Activated CD4-positive, alpha-beta T cell treated with anti-CD3 and anti-CD28 coated beads for 4 hours (primary cell): ENCODE measurements at places on chromosomes 13 and 19.

DNA sequence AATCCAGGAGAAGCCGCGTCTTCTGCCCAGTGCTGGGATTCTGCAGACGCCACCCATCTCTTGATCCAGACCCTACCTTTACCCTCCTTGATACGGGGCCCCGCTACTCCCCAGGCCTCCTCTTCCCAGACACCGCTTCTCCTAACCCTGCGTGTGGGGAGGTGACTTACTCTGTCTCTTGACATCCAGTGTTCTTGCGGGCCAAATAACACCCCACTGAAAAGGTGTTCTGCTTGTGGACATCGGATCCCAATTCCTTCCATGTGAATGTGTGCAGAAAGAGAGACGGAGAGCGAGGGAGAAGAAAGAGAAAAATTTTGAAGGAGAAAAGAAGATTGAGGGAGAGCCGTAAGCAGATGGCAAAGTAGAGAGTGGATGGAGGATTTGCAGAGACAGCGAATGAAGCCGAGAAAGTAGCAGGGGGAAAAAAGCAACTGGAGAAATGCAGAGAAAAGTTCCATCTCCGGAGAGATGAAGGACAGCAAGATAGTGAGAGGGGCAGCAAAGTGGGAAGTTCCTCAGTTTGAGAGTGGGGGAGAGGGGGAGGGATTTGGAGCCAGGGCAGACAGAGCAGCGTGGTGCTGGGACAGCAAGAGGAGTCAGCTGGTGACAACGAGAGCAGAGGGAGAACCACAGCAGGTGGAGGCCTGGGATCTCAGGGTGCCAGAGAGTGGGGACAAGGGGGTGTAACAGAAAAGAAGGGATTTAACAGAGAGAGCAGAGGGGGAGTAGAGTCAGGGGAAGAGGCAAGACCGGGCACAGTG is 814 bp downstream of the ZNF480 start:
- DNase-seq = no peak

- DNase-seq = no peak
Measured at GRCh38 chr19:33350538-33351309, 22.8 kb upstream of the CEBPG start.

DNA sequence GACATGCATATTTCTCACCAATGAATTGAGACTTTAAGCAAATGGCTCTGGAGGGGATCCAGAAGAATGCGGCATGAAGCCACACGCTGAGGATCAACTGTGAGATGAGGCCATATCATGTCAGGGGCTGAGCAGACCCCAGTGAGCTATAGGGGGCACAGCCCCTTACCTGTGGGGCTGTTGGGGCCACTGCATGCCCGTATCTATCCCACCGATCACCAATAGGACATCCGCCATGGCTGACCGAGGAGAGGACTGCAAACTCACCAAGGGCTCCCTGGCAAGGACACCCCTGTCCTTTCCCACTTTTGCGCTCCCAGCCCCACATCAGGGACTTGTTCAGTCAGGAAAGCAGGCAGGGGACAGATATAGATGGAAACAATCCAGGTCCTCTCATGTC is 78.0 kb downstream of the SERP2 start:
- no peak for DNase-seq

DNA sequence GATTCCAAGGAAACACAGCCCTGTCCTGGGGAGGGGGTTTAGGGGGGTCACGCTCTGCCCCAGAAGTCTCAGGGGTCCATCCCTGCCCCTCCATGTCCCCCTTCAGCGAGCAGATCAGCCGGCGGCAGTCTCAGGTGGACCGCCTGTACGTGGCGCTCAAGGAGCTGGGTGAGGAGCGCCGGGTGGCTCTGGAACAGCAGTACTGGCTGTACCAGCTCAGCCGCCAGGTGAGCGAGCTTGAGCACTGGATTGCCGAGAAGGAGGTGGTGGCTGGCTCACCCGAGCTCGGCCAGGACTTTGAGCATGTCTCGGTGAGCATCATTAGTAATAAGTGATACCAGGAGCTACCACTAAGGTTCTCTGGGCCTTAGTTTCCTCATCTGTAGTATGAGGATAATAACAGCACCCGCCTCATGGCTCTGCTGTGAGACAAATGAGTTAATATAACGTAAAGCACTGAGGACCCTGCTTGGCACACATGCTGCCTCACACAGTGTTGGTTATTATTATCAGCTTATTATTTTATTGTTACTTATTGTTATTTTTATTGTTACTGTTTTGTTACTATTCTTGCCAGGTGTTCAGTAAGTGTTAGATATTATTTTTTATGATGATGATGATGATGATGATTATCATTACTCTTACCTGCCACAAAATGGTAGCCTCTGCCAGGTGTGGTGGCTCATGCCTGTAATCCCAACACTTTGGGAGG is 20.5 kb upstream of the SHKBP1 start:
- no peak for DNase-seq

DNA sequence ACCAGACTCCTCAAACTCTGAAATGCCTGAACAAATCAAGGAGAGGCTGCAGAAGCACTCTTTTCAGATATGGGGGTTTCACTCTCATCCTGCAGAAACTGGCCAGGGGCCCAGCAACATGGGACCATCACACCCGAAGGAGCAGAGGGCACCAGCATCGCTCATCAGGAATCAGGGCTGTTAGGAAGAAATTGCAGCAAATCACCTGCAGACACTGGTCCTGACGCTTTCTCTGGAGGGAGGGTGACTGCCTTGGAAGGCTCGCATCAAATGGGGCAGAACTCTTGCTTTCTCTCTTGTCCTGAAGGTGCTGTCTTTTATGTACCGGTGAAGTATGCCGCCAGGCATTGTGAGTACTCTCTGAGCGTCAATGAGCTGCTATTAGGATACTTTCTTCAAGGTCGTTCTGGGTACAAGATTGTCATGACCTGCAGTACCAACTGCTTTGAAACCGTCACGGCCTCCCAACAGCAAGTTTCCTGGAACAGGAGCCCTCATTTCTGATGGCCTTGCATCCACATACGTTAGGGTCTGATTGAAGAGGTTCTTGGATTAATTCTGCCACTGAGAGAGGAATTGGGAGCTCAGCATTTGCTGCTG is 155.7 kb upstream of the SOX1 start:
- DNase-seq = no peak
